Daoy (cell line): ENCODE measurements at places on chromosomes 4 and X. TPM values are rescaled to one million over a fixed set of nuclear protein-coding genes. Genes with fewer than 3 reads are reported as not detected.

STBD1 gene
- 0.57 and 1.8 TPM in 2 replicates for total RNA-seq

HEPH gene
- total RNA-seq: 0.09 TPM in 1 of 2 replicates, not detected in the other

GLUD2 gene
- 0.51 and 2.6 TPM in 2 replicates for total RNA-seq

NAA11 gene
- total RNA-seq: 10.2 and 10.9 TPM in 2 replicates

PCDH18 gene
- total RNA-seq: 1.5 and 2.6 TPM in 2 replicates

UCHL1 gene
- total RNA-seq: 1,753 and 1,896 TPM in 2 replicates

NAT8L gene
- total RNA-seq: 2.8 and 3.4 TPM in 2 replicates

UGT2B15 gene
- total RNA-seq: not detected in 2 replicates

KCTD8 gene
- total RNA-seq: not detected in 2 replicates

GPRASP1 gene
- 0.69 and 1.5 TPM in 2 replicates for total RNA-seq

ZMAT1 gene
- 0.36 and 0.46 TPM in 2 replicates for total RNA-seq

CHRNA9 gene
- 9.9 and 11.3 TPM in 2 replicates for total RNA-seq

RPA4 gene
- total RNA-seq: 0.34 TPM in 1 of 2 replicates, not detected in the other

SHOX gene
- total RNA-seq: not detected in 2 replicates
